Fibroblast of skin of left biceps (primary cell): ENCODE measurements at places on chromosomes 2 and 18.
A peak's percentile ranks its signal among the peaks of the same experiment; 100 is the strongest.

GRCh38 chr2:227805578-227805977 is 8.1 kb upstream of the CCL20 start:
- DNase-seq, result no peak

DNA sequence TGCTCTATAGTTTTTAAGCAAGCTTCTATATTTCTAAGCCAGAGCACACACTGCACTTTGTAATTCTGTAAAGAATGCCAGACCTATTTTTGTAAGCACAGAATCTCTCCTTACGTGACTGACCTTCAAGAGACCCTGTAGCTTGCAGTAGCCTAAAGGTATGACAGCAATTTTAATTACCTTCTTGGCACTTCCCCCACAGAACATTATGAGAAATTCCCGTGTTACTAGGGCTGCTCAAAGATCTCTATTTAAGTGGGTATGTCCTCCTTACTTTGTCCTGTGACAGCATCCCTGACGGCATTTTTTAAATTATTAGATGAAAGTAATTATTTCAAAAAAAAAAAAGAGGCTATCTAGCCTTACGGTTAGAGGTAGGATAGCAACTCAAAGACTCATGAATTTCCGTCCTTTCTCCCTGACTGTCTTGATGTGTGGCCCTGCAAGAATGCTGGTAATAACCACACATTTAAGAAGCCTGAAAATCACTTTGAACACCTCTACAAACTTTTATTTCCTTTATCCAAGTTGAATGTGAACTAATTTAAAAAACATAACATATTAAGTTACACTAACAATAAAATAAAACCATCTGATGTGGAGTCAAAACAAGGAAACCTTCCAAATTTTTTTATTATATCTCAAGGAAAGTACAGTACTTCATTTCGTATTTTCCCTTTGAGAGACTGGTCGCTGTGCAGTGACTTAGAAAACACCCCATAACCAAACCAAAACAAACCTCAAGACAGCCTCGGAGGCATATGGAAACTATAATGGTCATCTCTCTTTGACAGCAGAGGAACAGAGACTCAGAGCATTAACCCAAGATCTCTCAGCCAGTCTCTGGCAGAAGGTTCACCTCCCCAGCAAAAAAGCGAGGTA is 54.9 kb downstream of the THUMPD2 start:
- no peak for DNase-seq

- no peak for DNase-seq
Measured at GRCh38 chr2:28201671-28202180, 190.9 kb upstream of the FOSL2 start.

DNA sequence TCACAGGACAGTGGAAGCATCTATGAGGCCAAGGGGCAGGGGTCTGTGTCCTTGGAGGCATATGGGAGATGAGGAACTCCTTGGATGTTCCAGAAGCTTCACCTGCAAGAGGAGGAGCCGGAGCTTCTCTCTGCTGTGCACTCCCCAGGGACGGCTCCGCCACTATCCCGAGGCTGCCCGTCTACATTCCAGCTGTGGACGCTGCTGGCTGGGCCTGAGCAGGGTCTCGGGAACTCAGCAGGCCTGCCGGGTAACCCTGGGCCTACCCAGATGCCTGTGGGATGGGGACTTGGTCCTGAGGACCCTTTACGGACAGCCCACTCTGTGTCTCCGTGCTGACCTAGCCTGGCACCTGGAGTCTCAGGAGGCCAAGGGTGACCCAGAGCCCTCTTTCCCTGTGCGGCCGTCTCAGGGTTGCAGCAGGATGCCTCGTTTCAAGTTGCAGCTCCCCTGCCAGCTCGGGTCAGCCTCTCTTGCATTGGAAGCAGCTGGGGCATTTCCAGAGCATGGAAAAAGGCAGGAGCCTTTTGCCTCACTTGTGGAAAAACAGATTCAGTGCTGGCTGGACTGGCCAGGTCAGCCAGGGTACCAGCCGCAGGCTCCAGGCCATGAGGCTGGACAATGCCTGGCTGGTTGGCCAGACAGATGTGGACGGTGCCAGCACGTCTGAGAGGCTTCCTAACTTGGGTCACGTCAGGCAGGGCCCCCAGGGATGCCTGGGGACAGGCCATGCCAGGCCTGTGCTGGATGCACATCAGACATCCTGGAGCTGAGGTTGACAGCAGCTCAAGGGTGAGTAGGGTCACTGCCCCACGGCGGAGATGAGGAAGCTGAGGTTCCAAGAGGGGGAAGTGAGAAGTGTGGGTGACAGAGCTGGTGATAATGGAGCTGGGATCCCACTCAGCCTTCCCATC is 41.5 kb downstream of the SCTR start:
- DNase-seq, result no peak

GRCh38 chr2:184577056-184577455 is 21.3 kb upstream of the ZNF804A start:
- DNase-seq, result no peak

DNA sequence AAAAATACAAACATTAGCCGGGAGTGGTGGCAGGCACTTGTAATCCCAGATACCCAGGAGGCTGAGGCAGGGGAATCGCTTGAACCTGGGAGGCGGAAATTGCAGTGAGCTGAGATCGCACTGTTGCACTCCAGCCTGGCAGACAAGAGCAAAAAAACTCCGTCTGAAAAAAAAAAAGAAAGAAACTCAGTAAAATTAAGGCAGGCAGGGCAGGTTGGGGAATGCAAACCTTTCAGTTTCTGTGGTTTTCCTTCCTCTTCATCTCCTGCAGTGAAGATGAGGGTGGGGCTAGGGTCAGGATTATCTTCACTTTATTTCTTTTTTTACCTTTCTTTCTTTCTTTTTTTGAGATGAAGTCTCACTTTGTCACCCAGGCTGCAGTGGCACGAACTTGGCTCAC is 43.2 kb upstream of the PSME4 start:
- no peak for DNase-seq

GRCh38 chr18:4453874-4454536 is 1.1 kb downstream of the DLGAP1 start:
- no peak for DNase-seq

- no peak for DNase-seq
Measured at GRCh38 chr18:75068682-75069435, 140.1 kb downstream of the PTGR3 start.

- DNase-seq, result no peak
Measured at GRCh38 chr2:127638361-127639110, 7.4 kb upstream of the GPR17 start.

DNA sequence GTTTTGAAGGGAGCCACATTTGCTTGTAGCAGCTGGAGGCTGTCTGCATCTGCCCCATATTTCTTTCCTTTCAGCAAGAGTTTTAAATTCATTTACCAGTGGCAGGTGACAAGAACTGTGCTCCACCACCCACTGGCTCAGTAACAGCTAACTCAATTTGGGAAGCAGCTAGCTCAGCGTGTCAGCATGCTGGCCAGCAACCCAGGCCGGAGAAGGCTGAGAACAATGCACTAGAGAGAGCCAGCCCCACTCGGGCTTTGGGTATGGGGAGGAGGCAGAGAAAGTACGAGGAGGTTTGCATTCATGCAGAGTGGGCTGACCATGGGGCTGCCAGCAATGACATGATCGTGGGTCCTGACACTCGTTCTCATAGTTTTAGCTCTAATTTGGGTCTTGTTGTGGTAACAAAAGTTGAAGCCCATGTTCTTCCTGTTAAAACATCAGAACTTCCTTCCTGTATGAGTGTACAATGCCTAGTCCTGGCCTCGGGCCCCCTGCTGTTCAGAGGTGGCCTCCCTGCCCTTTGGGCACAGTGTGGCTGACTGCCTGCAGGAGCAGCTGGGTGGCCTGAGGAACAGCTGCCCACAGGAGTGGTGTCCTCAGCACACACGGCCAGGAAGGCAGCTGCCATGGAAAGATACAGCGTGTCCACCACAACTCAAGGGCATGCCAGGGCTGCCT is 23.0 kb downstream of the CDC42EP3 start:
- no peak for DNase-seq

DNA sequence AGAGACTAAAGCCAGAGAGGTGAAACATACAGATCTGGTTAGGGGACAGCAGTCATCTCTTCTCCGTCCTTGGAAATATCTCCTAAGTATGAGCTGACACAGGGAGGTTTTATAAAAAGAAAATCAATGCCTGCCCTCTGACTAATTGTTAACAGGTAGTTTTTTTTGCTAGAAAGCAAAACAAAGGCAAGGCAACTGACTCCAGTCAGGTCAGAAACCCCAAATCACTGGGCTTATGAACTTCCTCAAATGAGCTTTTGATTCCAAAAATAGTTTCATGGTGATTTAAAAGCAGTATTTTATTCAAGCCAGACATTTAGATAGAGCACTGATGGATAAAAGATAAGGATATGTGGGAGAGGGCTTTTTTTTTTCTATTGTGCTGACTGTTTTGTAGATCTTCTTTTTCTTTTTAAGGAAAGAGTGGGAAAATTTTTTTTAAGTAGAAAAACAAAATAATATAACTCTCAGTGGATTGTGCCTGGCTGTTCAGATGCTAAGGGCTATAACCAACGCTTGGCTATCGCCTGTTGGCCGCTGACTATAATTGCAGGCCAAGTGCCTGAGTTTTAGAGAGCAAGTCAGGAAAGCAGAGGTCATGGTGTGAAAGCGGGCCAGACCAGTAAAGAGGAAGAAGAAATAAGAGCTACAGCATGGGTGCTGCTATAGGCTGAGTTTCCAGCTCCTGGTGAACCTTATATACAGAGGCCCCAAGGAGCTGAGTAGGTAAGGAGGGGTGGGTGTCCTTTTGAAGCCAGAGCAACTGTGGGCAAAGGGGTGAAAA is 44.9 kb downstream of the MRPL35 start:
- no peak for DNase-seq

- DNase-seq, result no peak
Measured at GRCh38 chr2:73975731-73976130, 9.0 kb upstream of the TET3 start.

DNA sequence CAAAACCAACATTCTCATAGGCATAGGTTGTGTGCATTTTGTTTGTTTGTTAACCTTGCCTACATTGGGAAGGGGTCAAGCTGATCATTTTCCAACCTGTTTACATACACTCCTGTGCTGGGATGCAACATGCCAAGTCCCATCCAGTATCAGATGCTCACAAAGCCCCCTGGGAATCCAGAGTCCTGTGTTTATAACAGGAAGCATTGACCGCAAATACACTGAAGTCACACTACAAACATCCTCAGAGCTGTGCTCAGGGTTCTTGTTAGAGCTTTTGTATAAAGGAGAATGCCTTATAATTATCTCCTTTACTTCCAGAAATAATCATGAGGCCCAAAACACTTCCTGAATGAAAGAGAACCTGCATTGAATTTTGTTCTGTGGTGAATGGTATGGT is 488.7 kb upstream of the TCF4 start:
- no peak for DNase-seq

DNA sequence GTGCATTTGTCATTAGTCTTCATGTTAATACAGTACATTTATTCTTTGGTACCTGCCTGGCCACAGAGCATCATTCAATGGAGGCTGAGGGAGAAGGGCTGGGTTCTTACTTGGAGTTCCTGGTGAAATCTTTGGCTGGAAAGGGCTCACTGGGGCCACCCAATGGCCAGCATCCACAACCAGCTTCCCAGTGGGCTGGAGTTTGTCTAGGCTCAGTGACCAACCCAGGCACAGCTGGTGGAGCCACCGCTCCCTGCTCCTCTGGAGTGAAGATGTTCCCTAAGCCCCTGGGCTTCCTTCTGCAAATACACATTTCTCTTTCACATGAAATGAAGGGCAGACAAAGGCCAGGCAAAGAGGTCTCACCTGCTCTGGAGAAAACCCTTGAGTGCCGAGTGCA is 34.4 kb downstream of the EHD3 start:
- no peak for DNase-seq

GRCh38 chr2:136693966-136694365 is 71.4 kb upstream of the THSD7B start:
- no peak for DNase-seq

DNA sequence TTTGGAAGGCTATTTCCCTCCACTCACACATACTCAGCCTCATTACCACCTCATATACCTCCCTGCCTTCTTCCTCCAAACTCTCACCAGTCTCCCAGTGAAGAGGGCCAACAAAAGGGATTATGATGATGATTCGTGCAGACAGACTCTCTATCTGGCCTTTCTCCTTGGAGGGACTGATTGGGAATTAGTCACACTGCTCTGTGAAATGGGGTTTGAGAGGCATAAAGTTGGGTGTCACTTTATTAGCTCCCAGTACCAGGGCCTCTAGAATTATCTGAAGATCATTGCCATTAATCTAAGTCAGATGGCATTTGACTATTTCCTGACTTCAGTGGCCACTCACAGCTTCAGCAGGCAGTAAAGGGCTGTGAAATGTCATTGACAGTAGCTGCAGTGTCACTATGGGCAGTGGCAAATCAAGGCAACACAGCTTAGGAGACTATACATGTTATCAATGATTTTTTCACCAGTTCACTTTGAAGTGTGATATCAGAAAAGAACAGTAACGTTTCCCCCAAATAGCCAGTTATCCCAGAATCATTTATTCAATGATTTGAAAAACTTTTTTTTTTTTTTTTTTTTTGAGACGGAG is 17.4 kb downstream of the CNRIP1 start:
- DNase-seq, result no peak

GRCh38 chr2:165067643-165068486 is 112.5 kb upstream of the SLC38A11 start:
- peak; percentile 21 for DNase-seq

DNA sequence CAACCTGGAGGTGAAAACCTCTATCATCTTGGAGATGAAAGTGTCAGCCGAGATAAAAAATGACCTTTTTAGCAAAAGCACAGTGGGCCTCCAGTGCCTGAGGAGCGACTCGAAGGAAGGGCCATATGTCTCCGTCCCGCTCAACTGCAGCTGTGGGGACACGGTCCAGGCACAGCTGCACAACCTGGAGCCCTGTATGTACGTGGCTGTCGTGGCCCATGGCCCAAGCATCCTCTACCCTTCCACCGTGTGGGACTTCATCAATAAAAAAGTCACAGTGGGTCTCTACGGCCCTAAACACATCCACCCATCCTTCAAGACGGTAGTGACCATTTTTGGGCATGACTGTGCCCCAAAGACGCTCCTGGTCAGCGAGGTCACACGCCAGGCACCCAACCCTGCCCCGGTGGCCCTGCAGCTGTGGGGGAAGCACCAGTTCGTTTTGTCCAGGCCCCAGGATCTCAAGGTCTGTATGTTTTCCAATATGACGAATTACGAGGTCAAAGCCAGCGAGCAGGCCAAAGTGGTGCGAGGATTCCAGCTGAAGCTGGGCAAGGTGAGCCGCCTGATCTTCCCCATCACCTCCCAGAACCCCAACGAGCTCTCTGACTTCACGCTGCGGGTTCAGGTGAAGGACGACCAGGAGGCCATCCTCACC is 90.2 kb downstream of the SH3BP4 start:
- DNase-seq, result no peak
